Breast epithelium (tissue), 4 donors: ENCODE measurements at places on chromosomes 1 and 21. TPM values are rescaled to one million over a fixed set of nuclear protein-coding genes. Genes with fewer than 3 reads are reported as not detected.

GRCh38 chr1:239719642-239720258 is 333.4 kb downstream of the CHRM3 start:
- H3K27ac ChIP-seq = peak overlapping the region; percentile 45
- H3K36me3 ChIP-seq = no peaks in the 10 kb centered on the region
- no peak overlapping the region for H3K4me3 ChIP-seq
- no peaks in the 10 kb centered on the region for H3K4me1 ChIP-seq
- DNase-seq = no peak

GRCh38 chr1:182676274-182676673 is 8.1 kb downstream of the RGS8 start:
- H3K27me3 ChIP-seq = no peaks in the 10 kb centered on the region
- H3K4me3 ChIP-seq = no peak overlapping the region
- no peaks in the 10 kb centered on the region for H3K4me1 ChIP-seq
- no peak for DNase-seq
- H3K36me3 ChIP-seq = no peaks in the 10 kb centered on the region
- no peak overlapping the region for H3K27ac ChIP-seq

DNA sequence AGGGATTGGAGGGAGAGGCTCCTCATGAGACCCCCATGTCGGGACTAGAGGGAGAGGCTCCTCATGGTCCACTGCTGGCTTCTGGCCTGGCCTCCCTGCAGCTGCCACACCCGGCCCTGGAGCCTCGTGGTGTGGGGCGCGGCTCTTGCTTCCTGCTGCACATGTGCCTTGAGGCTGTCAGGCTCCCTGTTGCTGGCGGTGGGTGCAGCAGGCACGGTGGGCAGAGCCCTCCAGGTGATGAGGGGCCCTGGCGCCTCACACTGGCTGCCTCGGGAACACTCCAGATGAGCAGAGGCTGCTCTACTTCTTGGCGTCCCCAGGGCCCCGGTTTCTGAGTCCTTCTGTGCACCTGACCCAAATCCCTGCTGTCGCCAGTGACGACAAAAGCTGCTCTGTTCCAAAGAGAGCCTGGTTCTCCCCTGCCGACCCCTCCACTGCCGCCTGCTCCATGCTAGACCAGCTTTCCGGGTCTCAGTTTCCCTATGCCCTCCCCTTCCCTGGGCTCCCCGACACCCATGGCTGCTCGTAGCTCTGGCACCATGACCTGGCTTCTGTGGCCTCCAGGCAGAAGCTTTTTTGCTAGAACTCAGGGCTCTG is 9.7 kb upstream of the ATAD3B start:
- H3K27me3 ChIP-seq = no peaks in the 10 kb centered on the region
- peak overlapping the region; percentile 69 for H3K27ac ChIP-seq
- no peak overlapping the region for H3K4me3 ChIP-seq
- no peak for DNase-seq
- H3K4me1 ChIP-seq = no peaks in the 10 kb centered on the region
- H3K36me3 ChIP-seq = no peaks in the 10 kb centered on the region

Gene VPS72
- total RNA-seq = 49.0 TPM

DNA sequence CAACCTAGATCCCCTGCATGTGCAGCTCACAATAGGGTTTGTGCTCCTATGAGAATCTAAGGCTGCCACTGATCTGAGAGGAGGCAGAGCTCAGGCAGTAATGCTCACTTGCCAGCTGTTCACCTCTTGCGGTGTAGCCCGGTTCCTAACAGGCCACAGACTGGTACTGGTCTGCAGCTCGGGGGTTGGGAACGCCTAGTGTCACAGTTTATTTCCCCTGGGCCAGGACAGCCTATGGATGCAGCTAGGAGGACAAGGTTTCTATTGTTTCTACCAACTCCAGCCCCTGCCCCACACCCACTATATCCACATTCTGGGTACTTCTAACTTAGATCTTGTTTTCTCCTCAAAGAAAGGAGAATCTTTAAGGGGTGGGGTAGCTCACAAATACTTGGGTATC is 58.7 kb upstream of the PRRC2C start:
- no peaks in the 10 kb centered on the region for H3K4me1 ChIP-seq
- no peak overlapping the region for H3K4me3 ChIP-seq
- no peaks in the 10 kb centered on the region for H3K36me3 ChIP-seq

DNA sequence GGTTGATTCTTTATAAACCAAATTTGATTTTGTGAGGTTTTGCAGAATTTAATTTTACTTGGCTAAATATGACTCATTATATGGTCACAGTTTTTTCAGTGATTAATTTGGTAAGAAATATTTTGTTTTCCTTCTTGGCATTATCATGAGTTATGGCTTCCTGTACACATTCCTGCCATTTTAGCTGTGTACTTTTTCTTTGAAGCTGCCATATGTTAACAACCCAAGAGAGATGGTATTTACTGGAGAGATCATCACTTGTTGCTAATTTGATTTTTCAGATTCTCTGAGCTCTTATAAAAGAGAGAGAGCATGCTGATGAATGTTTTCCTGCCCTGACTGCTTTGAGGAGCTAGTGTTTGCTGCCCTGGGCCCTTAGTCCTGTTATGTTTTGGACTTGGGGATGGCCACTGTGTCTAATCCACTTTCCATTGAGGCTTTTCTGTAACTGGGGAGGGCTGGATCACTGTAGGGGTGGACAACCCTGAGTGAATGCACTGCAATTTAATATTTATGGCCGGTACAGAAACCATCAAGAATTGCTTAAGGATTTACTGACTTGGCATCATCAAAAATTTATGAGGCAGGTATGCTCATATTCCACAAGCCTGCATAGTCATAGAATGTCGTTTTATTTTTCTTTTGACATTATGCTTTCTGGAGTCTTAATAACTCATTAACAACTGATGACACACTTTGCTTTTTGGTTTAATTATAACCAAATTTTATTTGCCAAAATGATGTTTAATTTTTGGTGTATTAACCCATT is 200.9 kb downstream of the DISC1 start:
- H3K27me3 ChIP-seq = no peaks in the 10 kb centered on the region
